ENCODE measurements at places on chromosomes 2 and 18.

- DNase-seq, result no peak
Observed at GRCh38 chr2:17628349-17629261, 88.1 kb downstream of the VSNL1 start.

DNA sequence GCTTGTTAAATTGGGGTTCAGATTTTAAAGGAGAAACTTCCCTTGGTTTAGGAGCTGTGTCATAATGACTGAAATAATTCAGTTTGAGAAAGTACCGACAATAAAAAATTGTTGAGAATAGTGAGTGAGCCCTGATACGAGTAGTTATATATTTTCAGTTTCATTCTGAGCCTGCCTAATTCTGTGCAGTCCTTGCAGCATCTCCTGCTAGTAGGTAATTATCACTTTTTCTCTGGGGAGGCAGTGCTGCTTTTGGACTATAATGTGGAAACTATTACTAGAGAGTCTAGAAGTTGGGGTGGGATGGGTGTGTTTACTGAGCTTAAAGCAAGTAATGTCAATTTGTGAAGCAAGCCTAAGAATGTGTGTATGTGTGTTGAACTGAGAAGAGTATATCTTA is 21.7 kb downstream of the ZNF638 start:
- no peak for DNase-seq

- no peak for DNase-seq
Observed at GRCh38 chr2:86815611-86816010, 24.9 kb upstream of the CD8A start.

DNA sequence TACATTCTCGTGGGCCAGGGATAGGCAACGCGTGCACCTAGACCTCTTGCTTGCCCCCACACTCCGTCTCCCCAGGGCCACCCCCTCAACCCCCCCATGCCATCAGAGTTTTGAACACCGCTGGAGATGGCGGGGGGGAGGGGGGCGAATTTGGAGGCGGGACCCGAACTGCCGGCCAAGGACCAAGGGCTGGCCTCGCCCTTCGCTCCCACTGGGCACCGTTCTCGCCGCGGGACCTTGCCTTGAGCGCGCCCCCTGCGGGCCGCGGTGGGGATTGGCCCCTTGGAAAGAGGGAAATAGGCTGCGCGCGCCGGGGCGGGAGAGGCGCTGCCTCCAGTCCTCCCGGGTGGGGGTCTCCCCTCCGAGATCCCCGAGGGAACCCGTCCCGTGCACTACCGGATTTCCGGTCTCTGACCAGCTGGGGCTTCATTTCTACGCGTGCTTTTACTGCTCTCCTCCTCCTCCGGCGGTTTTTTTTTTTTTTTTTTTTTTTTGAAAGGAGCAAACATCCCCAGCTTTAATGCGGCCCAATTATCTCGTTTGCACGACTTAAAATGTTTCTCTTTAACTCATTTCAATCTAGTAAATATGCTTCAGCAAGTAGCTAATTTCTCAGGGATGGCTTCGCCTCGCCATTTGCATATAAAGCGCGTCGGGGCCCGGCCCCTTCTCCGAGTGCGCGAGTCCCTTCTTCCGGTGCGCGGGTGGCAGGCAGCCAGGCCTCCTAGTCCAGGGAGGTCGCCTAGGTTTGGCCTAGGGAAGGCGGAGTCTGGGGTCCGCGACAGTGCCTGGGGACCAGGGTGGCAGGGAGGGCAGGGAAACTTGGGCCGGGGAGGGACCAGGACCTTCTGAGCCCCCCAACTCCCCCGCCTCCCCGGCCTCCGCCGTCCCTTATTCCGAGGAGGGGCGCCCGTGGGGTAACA is 10.0 kb upstream of the GBX2 start:
- peak; percentile 21 for DNase-seq

DNA sequence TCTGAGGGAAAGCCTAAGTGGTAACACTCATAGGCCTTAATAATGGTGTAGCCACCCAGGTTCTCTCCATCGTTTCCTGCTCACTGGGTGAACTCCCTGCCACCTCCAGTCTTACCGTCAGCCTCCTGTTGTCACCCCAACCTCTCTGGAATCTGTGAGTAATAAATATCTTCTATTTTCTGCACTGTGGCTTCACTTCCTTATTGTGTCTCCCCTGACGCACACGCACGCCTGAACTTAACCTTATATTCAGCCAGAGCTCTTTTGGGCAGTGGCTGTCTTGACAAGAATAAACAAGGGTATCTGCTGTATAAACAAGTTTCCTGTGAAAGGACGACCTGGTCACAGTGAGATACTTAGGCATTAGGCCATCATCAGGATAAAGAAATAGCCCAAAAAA is 467.2 kb downstream of the SPAG16 start:
- no peak for DNase-seq

- DNase-seq, result no peak
Observed at GRCh38 chr18:48836806-48837615, 113.8 kb downstream of the SMAD7 start.

- DNase-seq, result no peak
Observed at GRCh38 chr2:20439193-20439475, 7.7 kb upstream of the RHOB start.

- DNase-seq, result no peak
Observed at GRCh38 chr18:45164551-45164950, 450.7 kb upstream of the SLC14A2 start.

DNA sequence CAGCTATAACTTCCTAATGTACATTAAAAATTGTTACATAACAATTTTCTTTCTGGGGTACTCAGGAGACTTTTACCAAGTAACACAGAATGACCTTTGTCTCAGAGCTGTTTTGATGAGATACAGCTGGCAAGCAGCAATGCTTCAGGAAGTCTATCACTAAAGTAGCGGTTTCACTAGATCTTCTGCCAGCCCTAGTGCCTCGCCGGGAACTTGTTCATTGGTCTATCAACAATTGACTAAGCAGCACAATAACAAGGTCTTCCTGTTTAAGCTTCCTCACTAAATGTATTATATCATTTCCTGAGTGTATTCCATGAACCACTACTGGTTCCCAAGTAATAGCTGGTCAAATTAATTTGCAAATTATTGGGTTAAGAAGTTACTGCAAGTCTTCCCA is 69.2 kb downstream of the TRIP12 start:
- no peak for DNase-seq

DNA sequence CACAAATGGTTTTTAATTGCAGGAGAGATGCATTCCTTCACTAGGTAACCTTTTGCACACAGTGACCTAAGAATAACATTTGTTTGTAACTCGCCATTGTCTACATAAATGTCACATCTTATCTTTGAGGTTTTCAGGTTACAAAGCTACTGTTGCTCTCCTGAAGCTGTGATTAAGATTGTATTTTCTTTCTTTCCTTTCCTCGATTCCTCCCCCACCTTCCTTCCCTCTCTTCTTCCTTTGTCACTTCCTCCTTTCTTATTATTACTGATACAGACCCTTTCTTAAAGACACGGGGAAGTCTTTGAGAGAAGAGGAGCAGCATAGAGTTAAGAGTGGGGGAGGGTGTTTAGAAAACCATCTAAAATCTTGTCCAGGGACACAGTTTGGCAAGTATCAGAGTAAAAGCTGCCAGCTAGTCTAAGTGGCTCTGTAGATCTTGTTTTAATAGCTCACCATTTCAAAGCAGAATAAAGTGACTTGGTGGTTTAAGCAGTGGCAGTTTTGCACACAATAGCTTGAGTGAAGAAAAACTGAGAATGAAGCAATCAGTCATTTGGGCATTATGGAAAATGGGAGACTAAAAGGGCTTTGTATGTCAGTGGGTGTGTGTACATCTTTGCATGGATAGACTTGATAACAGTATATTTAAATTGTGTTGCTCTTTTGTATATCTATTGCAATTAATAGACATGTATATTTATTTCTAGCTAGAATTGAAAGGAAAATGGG is 10.9 kb downstream of the CERS6 start:
- DNase-seq, result no peak

DNA sequence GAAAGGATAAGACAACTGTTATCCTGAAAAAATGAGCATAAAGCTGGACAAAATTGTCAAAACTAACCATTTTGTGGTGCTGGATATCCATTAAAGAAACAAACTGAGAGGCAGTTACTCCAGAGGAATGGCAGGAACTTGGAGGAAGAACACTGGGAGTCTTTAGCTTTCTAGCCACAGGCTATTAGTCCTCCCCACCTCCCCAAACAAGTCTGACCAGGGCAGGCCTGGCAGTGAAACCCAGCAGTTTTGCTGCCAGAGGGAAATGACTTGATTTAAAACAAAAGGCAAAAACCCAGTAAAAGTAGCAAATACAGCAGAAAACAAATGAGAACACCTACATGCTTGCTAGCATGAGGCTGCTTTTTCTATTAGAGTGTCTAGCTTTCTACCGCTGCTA is 34.9 kb downstream of the OSBPL1A start:
- no peak for DNase-seq

DNA sequence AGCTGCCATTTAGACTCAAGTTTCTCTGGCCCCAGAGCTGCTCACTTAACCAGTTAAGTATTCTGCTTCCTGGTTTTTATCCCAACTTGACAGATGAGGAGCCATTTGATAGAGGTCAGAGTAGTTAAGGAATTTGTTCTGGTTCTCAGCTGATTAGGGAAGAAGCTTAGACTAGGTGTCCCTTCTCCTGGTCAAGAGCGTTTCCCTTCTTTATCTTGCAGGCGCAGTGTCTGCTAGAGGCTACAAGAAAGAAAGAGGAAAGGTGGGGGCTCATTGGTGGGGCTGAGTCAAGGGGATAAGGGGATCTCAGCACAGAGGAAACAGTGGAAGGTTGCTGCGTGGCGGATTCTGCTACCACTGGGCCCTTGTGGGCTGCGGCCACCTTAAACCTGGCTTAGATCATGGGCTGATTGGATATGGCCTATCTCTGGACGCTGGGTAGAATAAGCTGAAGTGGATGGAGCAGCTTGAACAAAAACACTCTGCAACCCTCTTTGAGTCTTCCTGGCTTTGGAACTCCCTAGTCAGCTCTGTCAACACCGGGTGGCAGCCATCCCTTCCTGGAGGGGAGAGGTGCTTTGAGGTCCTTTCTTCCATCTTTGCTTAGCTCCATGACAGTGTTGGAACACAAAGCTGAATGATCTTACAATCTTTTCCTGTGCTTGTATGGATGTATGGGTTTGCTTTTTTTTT is 70.8 kb downstream of the QPCT start:
- DNase-seq, result no peak

- no peak for DNase-seq
Observed at GRCh38 chr2:1758774-1759610, 14.7 kb upstream of the PXDN start.

- no peak for DNase-seq
Observed at GRCh38 chr2:158561054-158561453, 104.3 kb downstream of the PKP4 start.

GRCh38 chr2:168961450-168962229 is 60.5 kb downstream of the G6PC2 start:
- DNase-seq, result no peak

DNA sequence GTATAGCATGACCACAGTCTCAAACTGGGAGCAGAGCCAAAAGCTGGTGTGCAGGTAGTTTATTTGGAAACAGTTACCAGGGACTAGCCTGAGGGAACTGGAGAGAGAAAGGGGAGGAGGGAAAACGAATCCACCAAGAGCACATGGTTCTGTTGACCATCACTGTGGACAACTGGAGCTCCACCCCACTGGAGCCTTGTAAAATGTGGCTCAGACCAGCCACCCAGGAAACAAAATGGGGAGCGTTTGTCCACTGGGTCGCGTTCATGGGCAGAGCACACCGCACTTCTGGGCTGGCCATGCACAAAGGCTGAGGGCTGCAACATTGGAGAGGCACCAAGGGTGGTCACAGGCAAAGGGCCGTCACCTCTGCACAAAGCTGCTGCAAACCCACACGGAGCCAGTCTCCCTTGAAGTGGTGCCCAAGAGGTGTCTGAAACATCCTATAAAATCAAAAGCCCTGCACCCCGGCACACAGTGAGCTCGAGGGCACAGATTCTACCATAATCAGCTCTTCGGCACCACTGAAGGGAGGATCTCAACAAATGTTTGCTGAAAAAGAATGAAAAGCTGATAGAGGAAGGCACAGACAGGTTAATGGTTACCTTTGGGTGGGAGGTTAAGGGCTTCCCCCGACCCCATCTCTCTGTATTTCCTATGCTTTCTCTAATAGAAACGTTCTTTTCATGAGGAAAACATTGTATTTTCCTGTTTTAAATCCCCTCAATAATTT is 192.9 kb downstream of the INHBB start:
- no peak for DNase-seq

- no peak for DNase-seq
Observed at GRCh38 chr2:240275386-240275785, 134.9 kb upstream of the OTOS start.

DNA sequence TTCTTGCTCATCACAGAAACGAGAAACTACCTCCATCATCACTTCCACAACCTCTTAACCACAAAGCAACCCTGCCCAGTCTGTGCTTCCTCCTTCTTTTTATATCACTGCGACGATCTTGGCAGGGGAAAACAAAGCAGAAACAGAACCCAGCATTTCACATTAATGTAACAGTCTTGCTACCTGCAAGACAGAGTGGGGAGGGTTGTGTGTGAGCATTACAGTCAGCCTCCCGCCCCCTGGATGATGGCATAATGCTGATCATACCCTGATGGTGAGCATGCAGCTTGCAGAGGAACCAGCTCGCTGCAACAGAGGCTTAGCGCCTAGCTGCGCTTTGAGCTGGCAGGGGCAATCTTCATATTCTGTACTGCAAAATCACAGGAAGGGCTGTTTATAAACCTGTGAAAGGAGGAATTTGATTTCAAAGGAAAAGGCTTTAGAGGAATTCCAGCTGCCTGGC is 376.1 kb downstream of the IRS1 start:
- DNase-seq, result peak; percentile 1

DNA sequence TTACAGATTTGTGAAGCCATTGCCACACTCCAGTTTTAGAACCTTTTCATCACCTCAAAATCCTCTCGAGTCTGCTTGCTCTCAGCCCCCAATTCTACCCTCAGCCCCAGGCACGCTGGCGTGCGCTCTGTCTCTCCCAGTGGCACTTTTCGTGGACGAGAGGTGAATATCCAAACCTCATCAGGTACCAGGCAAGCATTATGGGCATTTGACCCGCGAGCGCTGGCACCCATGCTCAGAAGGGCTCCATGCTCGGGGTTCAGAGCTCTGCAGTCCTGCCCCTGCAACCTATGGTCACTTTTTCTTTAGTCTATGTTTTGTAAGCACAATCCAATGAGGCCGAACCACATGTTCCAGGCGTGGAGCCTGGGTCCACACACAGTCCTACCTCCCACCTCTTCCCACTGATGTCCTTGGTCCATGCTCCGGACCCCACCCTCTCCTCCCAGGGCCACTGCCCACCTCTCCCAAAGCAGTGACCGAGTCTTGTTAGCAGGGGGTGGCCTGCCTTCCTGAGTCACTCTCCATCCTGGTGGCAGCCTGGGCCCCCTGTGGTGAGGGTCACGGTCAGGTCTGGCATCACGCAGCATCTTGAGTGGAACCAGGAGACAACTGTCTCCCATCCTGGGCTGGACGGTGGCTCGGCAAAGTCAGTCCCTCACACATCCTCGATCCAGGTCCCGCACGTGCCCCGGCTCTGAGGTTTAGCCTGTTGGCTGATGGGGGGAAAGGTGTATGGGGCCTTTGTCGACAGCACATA is 256.9 kb downstream of the NDUFA10 start:
- no peak for DNase-seq

GRCh38 chr2:220753486-220753885 is 818.6 kb downstream of the EPHA4 start:
- DNase-seq, result no peak

Measured in stimulated activated CD8-positive, alpha-beta memory T cell treated with anti-CD3 and anti-CD28 coated beads, Interleukin-15, amount 100 ng/mL, for 24 hours (primary cell).